Inflammatory macrophage treated with lipopolysaccharide for 4 hours (primary cell): ENCODE measurements at places on chromosomes 11 and 22.
A peak's percentile ranks its signal among the peaks of the same experiment; 100 is the strongest.

- no peak for DNase-seq
These were observed 200.6 kb downstream of the KIRREL3 start for GRCh38 chr11:126800009-126800408.

DNA sequence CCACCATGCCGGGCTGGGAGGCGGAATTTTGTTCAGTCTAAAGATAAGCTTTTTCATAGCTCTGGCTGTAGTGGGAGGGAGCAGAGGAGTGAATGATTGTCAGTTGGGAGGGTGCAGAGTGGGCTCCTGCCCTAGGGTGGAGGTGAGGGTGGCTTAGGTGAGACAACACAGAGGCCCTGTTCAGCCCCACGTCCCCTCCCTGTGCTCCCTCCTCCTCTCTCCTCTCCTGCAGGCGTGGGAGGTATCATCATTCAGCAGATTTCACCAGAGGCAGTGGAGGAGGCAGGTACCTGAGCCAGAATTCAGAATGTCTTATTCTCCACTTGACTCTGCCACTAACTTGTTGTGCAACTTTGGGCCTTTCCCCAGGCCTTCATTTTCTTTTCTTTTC, 1.7 kb upstream of the THRSP start:
- no peak for DNase-seq

DNA sequence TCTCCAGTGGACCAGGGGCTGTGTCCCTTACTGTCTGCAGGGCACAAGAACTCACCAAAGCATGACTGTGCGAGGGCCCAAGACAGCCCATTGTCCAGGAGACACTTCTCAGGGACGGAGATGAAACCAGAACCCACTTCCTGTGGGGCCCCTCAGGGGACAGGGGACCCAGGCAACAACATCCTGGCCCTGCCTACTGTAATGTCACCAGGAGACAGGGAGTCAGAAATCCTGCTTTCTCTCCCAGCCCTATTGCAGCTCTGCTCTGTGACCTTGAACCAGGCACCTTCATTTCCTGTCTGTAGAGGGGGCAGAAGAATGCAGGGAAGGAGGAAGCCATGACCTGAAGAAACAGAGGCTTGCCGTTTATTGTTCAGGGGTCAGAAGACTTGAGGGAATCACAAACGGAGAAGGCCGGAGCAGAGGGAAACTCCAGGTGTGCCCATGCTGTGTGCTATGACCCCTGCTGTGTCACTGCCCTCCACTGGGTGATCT, 98.0 kb downstream of the NAT10 start:
- DNase-seq = no peak

DNA sequence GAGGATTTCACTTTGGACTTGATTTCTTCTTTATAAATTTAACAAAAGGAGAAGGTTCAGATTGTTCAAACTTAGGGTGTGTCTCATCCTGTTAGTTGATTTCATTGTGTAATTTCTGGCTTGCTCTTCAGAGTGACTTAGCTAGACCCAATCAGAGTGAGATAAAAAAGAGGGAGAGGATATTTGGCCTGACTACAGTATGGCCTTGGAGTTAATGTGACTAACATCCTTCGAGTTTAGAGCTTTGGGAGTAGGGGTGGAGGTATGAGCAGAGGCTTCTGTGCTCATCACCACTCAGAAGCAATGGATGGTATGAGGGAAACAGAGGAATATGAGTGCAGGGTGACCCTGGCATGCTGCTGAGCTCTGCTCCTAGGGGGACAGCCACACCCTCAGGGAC, 114.2 kb downstream of the ME3 start:
- no peak for DNase-seq

- no peak for DNase-seq
These were observed 123.1 kb upstream of the SLC5A12 start for GRCh38 chr11:26844963-26845362.

- no peak for DNase-seq
These were observed 227.4 kb upstream of the FAT3 start for GRCh38 chr11:91997226-91997625.

- no peak for DNase-seq
These were observed 753.2 kb upstream of the TENM4 start for GRCh38 chr11:80194016-80194415.

- DNase-seq = no peak
These were observed 8.4 kb upstream of the ZBED4 start for GRCh38 chr22:49845241-49845640.

- DNase-seq = no peak
These were observed 19.6 kb downstream of the ARHGAP1 start for GRCh38 chr11:46680815-46681214.

GRCh38 chr11:73566422-73566821, 31.5 kb downstream of the FAM168A start:
- no peak for DNase-seq

DNA sequence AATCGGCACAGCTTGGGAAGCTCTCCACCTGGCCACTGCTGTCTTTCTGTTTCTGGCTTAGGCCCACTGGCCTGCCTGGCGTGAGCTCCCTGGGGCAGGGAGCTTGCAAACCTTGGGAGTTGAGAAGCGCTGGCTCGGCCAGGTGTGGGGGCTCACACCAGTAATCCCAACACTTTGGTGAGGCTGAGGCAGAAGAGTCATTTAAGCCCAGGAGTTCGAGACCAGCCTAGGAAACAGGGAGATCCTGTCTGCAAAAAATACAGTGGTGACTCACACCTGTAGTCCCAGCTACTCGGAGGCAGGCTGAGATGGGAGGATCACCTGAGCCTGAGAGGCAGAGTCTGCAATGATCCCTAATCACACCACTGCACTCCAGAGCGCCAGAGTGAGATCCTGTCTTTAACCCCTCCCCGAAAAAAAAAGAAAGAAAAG, 4.0 kb downstream of the AP5B1 start:
- no peak for DNase-seq

DNA sequence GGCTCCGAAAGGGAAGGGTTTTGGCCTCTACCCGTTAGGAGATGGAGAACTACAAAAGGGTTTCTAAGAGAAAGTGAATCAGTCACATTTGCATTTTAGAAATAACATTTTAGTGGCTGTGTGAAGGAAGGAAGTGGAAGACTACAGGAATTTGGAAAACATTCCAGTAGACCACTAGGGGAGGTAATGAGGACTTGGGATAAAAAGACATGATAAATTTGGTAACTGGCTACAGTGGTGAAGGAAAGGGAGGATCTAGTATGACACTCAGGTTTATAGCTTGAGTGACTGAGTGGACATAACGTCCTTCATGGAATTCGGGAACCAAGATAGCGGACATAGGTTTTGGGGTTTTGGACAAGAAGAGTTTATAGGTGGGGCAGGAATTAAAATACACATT, 7.0 kb upstream of the RRM1 start:
- DNase-seq = no peak

- DNase-seq = no peak
These were observed 904.3 kb downstream of the OPCML start for GRCh38 chr11:132627981-132628380.

- DNase-seq = no peak
These were observed 107.4 kb downstream of the RASSF10 start for GRCh38 chr11:13116491-13116890.

DNA sequence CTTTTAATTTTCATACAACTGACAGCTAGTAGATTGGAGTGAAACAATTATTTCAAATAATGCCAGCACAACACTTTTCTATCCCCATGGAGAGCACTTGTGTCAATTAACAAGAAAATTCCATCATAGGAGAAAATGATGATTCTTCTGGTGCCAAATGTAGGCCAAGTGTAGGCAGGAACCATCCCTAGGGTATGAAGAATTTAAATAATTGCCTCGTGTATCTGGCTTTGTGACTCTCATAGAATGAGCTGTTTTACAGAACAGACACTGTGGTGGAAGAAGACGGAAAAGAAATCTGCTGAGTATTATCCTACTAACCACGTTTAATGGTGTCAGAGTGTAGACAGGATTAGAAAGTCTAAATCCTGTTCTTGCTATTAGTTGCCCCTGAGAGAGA, 1542.2 kb downstream of the LRRC4C start:
- no peak for DNase-seq

GRCh38 chr11:41497974-41498373, 38.5 kb upstream of the LRRC4C start:
- DNase-seq = peak; percentile 27

DNA sequence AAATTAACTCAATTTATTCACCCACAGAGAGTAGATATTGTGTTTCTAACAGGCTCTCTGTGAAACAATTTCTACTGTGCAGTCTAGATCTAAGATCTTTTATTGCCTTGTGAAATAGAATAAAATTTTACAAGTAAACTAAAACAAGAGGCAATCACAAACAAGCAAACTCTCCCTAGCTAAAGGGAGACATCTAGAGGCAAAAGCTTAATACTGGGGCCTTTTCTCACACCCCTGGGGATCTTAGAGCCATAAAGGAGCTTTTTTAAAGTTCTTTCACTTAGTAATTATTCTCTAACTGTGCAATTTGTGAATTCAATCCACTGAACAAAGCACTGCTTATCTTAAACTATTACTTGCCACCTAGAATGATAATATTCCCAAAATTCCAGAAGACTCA, 19.7 kb downstream of the ALG9 start:
- DNase-seq = peak; percentile 35

- DNase-seq = peak; percentile 64
These were observed 57.0 kb downstream of the LRRC74B start for GRCh38 chr22:21102659-21103267.

DNA sequence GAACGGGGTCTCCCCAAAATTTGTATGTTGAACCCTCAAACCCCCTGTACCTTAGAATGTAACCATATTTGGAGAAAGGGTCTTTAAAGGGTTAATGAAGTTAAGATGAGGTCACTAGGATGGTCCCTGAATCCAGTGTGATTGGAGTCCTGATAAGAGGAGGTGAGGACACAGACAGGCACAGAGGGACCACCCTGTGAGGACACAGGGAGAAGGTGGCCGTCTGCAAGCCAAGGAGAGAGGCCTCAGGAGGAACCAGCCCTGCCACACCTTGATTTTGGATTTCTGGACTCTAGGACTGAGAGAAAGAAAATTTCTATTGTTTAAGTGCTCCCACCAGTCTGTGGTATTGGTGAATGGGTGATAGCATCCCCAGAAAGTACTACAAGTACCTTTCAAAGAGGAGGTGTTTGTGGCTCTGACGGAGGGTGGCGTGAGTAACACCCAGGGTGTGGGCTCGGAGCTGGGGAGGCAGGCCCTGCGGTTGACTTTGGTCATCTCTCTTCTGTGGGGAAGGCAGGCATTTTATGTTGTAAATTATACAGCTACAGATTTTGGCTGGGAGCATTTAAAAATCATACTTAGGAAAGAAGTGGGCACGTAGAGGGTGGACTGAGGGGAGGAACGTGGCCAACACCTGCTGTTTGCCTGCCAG, 13.8 kb downstream of the MRGPRF start:
- no peak for DNase-seq

DNA sequence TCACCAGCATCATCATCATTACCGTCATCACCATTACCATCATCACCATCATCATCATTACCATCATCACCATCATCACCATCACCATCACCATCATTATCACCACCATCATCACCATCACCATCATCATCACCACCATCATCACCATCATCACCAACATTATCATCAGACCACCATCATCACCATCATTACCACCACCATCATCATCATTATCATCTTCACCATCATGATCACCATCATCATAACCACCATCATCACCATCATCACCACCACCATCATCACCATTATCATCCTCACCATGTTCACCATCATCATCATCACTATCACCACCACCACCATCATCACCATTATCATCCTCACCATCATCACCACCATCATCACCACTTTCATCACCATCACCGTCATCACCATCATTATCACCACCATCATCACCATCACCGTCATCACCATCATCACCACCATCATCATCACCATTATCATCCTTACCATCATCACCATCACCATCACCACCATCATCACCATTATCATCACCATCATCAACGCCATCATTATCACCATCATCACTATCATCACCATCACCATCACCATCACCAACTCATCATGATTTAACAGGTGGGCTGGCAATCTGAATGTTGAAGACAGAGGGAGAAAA, 2.4 kb upstream of the MYEOV start:
- DNase-seq = no peak

GRCh38 chr11:122933416-122933815, 48.2 kb downstream of the BSX start:
- DNase-seq = peak; percentile 32

GRCh38 chr22:40300316-40300715, 46.0 kb upstream of the ADSL start:
- no peak for DNase-seq

GRCh38 chr11:66637557-66638176, 836 bp upstream of the RBM4 start:
- no peak for DNase-seq

- DNase-seq = peak; percentile 12
These were observed 35.7 kb upstream of the TLCD5 start for GRCh38 chr11:120289426-120289825.

DNA sequence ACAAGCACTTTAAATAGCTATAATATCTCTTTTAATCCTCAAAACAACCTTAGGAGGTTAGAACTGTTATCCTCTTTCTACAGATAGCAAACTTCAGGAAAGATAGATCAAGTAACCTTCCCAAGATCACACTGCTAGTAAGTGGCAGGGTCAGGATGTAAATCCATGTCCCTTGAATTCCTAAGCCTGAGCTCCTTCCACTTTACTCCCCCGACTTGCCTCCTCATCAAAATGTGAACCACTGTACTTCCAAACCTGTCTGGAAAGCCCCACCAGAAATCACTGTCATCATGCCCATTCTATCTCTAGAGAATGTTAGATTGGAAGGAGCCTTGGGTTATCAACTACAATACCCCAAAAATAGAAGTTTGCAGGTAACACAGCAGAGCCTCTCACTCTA, 33.7 kb downstream of the ME3 start:
- no peak for DNase-seq

DNA sequence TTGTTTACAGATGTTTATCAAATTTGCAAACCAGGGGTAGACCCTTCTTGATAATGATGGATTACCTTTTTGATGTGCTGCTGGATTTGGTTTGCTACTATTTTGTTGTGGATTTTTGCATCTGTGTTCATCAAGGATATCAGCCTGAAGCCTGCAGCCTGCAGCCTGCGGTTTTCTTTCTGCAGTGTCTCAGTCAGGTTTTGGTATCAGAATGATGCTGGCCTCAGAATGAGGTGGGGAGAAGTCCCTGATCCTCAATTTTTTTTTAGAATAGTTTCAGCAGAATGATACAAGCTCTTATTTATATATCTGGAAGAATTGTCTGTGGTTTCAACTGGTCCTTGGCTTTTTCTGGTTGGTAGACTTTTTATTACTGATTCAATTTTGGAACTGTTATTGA, 19.7 kb upstream of the RAB38 start:
- no peak for DNase-seq

DNA sequence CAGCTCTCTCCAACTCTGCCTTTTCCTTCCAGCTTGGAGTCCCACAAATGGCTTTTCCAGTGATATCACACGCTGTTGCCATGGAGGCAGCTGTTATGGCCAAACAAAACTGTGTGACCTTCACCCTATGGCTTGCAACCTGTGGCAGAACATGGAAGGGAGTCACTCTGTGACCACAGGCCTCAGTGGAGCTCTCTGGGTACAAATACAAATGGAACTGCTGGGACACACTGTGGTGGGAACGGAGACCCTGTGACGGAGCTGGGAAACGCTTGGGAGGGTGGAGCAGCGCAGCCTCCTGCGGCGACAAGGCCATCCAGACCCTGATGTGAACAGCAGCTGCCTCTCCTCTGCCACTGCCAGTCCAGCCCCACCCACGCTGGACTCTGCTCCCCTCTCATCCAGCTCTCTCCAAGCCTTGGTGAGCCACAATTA, 162.5 kb downstream of the ETS1 start:
- no peak for DNase-seq
